ENCODE measurements at places on chromosomes 16 and 17.

- DNase-seq: no peak
Measured at GRCh38 chr16:11234884-11235702, 20.9 kb downstream of the SOCS1 start.

DNA sequence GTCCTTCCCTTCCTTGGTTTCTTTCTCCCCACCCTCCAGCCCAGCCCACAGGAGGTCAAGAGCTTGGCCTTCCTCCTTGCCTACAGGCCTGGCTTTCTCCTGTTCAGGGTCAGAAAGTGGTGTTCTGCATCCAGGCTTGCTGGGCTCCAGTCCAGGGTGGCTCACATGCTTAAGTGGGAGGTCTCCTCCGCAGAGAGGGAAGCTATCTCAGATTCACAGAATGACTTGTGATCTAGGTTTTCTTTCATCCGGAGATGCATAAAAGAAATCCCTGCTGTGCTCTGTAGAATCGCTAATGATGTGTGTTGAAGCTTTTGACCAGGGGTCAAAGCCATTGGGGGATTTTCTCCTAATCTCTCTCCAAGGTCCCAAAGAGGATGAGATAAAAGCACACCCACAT, 382.3 kb upstream of the EEF2KMT start:
- DNase-seq: no peak

DNA sequence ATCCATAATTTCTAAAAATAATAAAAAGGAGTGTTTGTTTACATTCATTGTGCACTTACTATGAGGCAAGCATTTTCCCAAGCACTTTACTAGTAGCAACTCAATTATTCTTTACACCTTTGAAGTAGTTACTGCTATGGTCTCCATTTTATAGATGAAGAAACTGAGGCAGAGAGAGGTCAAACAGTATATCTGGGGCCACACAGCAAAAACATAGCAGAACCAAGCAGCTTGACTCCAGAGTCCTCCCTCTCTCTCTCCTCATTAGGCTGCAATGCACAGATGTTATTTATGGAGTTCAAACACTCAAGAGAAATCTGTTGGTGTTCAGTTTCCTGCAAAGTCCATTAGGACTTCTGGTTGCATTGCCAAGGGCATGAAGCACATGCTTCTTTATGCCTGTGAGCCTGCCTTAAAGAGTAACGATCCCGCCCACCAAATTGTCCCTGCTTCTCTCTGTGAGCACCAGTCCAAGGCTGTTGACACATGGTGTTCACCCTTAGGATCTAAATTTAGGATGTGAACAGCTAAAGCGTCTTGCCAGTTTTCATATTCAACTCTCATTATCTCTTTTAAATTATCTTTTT, 44.0 kb downstream of the GPRC5B start:
- DNase-seq: no peak

GRCh38 chr17:39057701-39058206, 90.6 kb upstream of the FBXO47 start:
- no peak for DNase-seq

DNA sequence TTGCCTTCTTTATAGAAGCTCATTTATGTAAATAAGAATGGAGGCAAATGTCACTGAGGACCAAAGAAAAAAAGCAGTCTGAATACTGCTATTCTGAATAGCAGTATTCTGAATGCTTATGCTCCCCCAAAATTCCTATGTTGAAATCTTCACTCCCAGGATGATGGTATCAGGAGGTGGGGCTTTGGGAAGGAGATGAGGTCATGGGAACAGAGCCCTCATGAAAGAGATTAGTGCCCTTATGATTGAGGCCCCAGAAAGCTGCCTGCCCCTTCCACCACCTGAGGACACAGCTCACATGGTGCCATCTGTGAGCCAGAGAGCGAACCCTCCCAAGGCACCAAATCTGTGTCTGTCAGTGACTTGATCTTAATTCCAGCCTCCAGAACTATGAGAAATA, 28.8 kb downstream of the HEATR6 start:
- DNase-seq: no peak
